Thoracic aorta (tissue), 2 donors: ENCODE measurements at places on chromosomes 5 and 9. TPM values are rescaled to one million over a fixed set of nuclear protein-coding genes. Genes with fewer than 3 reads are reported as not detected.

- DNase-seq, result no peak
Measured at GRCh38 chr5:134245101-134245604, 19.3 kb upstream of the PPP2CA start.

Gene ZFP37
- total RNA-seq, result 1.8 TPM

Gene LHX2
- total RNA-seq, result not detected

GRCh38 chr5:133130387-133131118 is 78.7 kb downstream of the HSPA4 start:
- no peak for DNase-seq

DNA sequence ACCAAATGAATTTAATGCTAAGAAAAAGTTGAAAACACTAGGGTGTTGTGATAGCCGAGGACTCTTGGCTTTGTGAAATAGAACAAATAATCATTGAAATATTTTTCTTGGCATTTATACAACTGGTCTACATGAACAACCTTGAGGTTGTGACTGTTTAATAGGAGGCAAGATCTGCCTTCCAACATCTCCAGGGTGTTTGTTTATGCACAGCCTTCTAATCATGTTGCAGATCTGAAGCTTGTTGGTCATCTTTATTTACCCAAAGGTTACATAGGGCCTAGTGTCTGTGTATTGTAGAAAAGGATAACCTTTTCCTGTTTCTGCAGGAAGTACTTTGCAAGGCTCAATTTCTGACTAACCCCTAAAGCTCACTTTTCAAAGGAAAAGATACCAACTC is 65.2 kb upstream of the RANBP3L start:
- DNase-seq, result no peak

- DNase-seq, result no peak
Measured at GRCh38 chr9:83313781-83314180, 224.4 kb downstream of the FRMD3 start.

- no peak for DNase-seq
Measured at GRCh38 chr5:5544094-5544663, 121.7 kb downstream of the ICE1 start.

DNA sequence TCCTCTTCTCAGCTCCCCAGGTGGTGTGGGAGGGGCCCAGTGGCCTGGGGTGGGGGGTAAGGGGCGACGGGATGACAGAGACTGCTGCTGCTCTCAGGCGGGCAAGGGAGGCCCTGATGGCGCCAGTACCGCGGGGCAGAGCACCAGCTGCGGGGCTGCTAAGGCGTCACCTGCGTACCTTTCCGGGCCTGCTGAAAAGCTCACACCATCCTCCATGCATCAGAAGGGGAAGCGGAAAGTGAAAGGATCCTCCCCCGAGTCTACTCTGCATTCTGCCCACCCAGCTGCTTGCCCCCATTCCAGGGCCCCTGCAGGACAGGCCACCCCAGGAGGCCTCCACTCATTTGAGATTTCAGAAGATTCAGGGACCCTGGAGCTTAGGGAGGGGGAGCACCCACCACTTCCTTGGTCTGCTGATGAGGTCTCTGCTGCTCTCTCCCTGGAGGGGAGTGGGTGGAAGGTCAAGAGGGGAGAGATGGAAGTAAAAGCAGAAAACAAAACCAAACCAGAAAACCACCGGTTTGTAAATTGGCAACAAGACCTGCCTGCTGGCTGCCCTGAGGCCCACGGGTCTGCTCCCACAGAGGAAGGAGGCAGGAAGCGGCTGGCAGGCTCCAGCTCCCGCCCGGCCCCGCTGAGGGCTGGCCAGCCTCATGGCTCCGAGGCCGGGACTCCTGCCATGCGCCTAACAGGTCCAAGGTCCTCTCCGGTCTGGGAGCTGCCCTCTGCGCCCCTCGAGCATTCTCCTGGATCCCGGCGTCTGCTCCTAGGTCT is 33.6 kb downstream of the PRRT1B start:
- no peak for DNase-seq

- DNase-seq, result no peak
Measured at GRCh38 chr5:161030229-161030628, 178.2 kb upstream of the ATP10B start.

GRCh38 chr5:134090522-134090921 is 24.0 kb upstream of the TCF7 start:
- DNase-seq, result no peak
